Nucleus accumbens (tissue), 56 donors: ENCODE measurements at places on chromosomes 3 and 15.

- DNase-seq = no peak
Observed at GRCh38 chr15:51775967-51776816, 24.8 kb downstream of the TMOD2 start.

DNA sequence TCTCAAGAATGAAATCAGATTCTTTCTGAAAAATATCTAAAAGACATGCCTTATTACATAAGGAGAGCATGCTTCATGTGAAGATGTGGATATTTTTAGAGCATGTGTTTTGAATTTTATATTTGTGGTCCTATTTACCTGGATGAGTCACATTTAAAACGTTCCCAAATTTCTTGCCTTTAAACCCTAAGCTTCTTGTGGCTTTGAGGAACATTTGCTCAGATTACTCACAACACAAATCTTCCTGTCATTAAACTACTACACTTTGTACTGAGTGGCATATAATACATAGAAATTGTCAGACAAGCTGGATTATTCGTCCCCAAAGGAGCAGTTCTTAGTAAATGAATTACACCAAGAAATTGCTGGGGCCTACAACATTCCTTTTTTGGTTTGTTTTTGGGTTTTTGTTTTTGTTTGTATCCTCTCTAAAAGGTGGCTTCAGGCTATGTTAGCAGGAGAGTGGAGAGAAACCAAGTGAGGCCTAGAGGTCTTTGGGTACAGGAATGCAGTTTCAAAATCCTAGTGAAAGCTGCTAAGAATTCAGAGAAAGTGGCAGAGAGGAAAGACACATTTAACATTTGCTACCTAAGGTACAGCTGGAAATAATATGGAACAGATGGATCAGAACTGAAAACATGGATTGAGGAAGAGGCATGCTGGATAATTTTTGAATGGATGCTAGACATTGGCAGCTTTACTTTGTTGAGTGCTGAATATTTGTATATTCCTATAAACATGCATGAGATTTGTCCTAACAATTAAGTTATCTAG lies 128.1 kb downstream of the RPL22L1 start:
- DNase-seq = no peak

GRCh38 chr15:58285921-58286278 lies 145.9 kb upstream of the LIPC start:
- no peak for DNase-seq

GRCh38 chr15:90270502-90271150 lies 5.2 kb downstream of the NGRN start:
- no peak for DNase-seq

- no peak for DNase-seq
Observed at GRCh38 chr3:189841473-189842205, 210.4 kb downstream of the TP63 start.

DNA sequence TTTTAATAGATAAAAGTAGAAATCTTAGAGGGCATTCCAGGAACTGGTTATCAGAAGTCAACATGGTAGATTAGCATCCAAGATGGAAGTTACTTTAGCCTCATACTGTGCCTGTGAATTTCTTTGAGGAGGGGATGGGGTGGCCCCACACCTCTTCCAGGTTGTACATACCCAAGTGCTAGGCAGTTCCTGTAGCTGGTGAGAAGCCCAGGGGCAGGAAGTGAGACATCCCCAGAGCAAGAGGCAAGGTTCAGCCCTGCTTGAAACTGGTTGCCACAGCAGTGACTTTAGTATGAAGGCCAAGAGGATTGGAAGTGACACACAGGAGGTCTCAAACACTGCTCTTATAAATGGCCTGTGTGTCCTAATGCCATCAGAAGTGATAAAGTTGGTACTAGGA lies 11.9 kb downstream of the GTPBP8 start:
- no peak for DNase-seq
